ENCODE measurements at places on chromosomes 7 and 10. TPM values are rescaled to one million over a fixed set of nuclear protein-coding genes. Genes with fewer than 3 reads are reported as not detected.

- peak; percentile 98 for DNase-seq
These were observed at the start of gene EPDR1 for GRCh38 chr7:37920305-37920848. Gene EPDR1 (plus strand): TSS chr7:37920640. CDS start chr7:37920940, 300 bp downstream.

HOXA13 gene
- 7.4 TPM for total RNA-seq

DNA sequence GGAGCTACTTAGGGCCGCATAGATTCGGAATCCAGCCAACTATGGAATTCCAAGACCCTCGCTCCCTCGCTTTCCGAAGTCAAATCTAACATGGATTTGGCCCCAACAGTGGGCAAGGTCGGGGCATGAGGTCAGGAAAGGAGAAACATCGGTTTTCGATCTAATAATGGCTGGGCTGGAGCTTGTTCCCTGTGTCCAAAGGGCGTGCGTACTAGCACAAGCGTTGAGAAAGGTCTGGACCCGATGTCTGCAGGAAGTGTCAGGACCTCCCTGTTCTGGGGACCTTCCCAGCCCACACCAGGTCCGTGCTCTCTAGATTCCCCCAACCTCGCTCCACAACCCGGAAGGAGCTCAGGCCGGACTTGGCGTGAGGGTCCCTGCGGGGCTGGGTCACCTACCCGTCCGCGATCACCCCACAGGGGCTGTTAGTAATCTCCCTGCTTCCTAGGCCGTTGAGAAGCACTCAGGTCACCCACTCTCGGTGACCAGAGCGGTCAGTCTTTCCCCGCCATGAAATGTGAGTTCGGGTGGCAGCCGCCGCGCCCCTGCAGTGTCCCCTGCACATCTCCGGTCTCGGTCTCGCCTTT is 4.8 kb downstream of the FEZF1 start:
- DNase-seq: no peak

DMTF1 gene
- 33.3 TPM for total RNA-seq

DNA sequence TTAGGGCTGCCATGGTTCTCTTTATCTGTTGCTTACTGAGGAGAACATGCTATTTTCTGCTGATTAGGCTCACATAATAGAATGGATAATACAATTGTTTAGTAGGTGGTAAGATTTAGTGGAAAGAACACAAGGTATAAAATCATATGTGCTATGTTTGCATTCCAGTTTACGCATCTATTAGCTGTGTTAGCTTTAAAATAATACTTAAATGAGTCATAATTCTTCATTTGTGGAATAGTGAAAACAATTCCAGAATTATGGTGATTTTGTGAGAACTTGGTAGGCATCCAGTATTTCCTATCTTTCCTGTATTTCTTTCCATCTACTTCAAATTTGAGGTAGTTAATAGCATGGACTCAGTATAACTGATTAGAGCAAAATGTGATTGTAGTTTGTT is 1585.5 kb upstream of the LRRTM3 start:
- DNase-seq: no peak

- peak; percentile 76 for DNase-seq
These were observed 126.7 kb upstream of the PRSS58 start for GRCh38 chr7:142384493-142384922.

DNA sequence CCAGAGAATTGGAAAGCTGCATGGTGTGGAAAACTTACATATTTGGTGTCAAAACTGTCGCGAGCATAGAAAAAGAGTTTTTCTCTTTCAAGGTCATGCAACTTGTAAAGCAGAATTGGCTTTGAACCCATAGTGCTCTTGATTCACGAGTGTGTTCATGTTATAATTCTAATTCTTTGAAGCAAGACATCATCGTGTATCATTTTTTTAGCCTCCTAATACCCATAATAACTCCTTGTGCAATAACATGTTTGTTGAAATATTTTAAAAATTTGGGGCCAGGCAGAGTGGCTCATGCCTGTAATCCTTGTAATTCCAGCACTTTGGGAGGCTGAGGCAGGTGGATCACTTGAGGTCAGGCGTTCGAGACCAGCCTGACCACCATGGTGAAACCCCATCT is 4.2 kb downstream of the CCL24 start:
- no peak for DNase-seq

SLC16A9 gene
- total RNA-seq: 13.7 TPM

GRCh38 chr10:4529266-4529665 is 296.7 kb upstream of the AKR1E2 start:
- no peak for DNase-seq

ADAM22 gene
- 15.0 TPM for total RNA-seq

MYL10 gene
- not detected for total RNA-seq

CYP17A1 gene
- total RNA-seq: not detected

DNA sequence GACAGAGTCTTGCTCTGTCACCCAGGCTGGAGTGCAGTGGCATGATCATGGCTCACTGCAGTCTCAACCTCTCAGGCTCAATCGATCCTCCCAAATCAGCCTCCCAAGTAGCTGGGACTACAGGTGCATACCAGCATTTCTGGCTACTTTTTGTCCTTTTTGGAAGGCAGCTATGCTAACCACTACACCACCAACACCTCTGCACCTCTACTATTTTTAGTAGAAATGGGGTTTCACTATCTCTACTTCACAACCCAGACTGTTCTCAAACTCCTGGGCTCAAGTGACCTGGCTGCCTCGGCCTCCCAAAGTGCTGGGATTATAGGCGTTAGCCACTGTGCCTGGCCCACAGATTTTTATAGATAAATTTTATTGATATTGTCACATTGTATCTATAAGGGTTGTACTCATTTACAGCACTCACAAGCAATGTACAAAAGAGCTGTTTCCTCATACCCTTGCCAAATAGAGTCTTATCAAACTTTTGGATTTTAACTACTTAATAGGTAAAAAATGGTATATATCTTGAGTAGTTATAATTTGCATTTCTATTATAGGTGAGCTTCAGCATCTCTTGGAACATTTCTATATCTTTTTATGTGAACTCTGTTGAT is 23.7 kb downstream of the PRR15 start:
- DNase-seq: no peak

- DNase-seq: no peak
These were observed 343.8 kb downstream of the KCNMA1 start for GRCh38 chr10:77293773-77294172.

WAPL gene
- total RNA-seq: 23.8 TPM

CTAGE8 gene
- total RNA-seq: 0.16 TPM

SUN3 gene
- total RNA-seq: 1.1 TPM

DNA sequence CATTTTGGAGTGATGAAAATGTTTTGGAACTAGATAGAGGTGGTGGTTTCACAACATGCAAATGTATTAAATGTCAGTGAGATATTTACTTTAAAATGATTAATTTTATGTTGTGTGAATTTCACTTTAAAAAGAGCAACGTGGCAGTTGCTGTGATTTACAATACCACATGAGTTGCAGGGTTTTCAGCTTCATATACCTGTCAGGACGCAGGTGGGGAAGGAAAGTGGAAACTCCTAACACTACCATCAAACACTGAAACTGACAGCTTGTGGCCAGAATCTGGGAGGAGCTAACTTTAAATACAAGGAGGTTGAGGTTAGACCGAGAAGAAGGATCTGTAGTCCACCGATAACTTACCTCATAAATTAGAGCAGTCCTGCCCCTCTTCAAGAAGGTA is 168.9 kb upstream of the TMEM72 start:
- DNase-seq: no peak

LGI1 gene
- total RNA-seq: 0.08 TPM

DNA sequence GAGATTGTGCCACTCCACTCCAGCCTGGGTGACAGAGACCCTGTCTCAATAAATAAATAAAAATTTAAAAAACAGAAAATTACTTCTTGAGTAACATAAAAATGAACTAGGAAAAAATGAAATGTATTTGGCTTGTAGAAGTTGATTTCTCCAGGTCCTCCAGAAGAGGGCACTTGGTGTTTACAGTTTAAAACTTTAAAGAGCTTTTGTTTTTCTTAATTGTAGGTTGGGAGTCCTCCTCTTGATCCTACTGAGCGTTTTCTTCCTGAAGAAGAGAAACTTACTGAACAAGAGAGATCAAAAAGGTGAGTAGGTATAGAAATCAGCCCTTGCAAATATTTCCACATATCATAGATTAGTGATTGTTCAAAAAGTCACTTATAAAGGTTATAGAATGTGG is 16.2 kb downstream of the KIFBP start:
- peak; percentile 26 for DNase-seq

SPDYE3 gene
- total RNA-seq: not detected

DNA sequence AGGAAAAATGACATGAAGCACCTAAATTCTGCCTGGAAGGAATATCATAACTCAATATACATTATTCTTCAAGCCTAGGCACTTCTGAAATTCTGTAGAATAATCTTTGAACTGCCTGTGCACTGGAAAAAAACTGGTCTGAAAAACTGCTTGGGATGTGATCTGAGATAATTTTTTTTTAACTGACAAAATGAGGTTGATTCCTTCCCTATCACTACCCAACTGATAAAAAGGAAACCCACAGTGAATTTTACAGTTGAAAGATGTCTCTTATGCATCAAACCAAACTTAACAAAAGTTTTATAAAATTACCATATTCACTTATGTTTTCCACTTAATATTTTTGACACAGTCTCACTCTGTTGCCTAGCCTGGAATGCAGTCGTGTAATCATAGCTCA is 67.2 kb upstream of the FAM133B start:
- no peak for DNase-seq

- peak; percentile 50 for DNase-seq
These were observed 225.1 kb downstream of the GATA3 start for GRCh38 chr10:8279598-8279997.

- DNase-seq: peak; percentile 92
These were observed 140.8 kb downstream of the ADAM12 start for GRCh38 chr10:126247446-126247975.

TMEM225B gene
- total RNA-seq: 1.6 TPM

CYP2E1 gene
- 0.50 TPM for total RNA-seq

DNA sequence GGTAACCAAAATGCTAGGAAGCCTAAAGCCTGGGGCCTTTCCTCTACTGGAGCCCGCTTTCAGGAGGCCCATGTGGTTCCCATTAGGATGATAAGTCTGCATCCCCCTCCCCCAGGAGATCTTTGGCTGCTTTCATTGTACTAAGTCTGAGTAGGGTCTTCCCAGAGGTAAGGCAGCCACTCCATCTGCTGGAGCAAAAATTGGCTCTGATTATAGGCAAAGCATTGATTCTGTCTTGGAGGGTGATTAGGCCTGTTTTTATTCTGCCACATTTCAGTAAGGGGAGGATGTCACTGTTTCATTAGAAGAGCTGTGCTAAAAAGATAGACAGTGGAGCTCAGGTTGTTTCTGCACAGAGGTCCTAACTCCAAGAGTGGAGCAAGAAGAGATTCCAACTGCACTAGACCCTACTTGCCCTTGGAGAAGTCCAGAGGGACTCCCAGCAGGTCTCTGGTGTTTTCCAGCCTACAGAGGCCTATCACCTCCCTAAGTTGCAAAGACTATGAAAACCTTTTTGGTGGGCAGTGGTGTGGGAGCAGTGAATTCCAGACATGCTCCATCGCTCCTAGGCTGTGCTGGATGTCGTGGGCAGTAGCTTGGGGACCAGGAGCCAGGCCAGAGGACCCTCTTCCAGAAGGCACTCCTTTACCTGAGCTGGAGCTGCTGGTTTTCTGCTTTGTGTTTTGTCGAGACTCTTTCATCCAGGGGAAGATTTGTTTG is 7.1 kb upstream of the HOXA2 start:
- DNase-seq: no peak

GRCh38 chr7:112052993-112053736 is 153.0 kb downstream of the DOCK4 start:
- DNase-seq: no peak

CALHM1 gene
- not detected for total RNA-seq

- DNase-seq: peak; percentile 89
These were observed 23.7 kb downstream of the EPHB4 start for GRCh38 chr7:100803398-100804161.

- DNase-seq: no peak
These were observed 107.4 kb downstream of the UBE2H start for GRCh38 chr7:129845178-129845971.

GRCh38 chr7:151706277-151707104 is 170.4 kb downstream of the PRKAG2 start:
- no peak for DNase-seq

DNA sequence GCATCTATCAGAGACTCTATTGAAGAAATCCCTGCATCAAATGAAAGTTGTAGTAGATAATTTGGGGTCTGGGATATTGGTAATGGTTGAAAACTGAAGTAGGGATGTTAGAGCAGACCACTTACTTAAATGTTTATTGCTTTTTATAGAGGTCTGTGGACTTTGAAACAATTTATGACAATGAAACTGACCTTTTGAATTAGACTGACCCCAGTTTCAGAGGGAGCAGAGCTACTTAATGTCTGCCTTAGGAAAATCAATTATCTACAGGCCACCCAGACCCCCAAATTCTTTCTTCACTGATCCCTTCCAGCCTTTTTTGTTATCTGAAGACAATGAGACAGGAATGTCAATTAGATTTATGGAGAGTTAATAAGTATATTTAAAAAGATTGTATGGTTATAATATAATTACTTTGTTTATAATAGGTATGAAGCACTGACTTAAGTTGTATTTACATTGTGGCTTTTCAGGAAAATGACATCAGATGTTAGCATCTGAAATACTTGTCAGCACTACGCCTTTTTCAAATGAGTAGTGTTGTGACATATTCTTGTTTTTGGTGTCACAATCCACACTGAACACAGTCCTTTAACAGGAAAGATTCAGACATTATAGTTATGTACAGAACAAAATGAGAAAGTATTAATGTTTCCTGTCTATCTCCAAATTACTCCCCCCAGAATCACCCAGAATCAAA is 13.9 kb downstream of the MGAM2 start:
- DNase-seq: no peak

DNA sequence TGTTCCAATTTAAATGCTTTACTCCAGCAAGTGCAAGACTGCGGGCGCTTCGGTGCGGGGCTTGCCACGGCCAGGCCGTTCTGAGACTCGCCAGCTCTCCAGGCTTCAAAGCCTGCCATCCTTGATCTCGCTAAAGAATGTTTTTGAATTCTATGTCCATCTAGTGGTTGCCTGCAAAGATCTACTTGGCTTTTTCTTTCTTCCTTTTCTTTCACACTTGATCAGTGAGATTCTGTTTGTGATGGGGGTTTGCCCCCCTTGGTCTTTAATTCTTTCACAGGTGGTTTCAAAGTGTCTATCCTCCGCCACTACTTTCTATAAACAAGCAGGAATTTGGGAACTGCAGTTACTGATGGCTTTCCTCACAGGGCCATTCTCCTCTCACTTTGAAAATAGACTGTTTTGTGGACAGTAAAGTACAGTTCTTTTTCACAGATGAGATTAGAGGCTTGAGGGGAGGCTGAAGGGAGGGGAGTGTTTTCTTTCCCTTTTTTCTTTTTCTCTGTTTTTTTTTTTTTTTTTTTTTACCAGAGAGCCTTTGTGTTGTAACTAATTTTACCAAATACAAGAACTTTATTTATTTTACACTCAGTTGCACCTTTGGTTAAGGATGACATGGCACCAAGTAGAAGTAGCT is 15.2 kb upstream of the FBXW4 start:
- DNase-seq: no peak

ZNF487 gene
- total RNA-seq: 0.66 TPM

FBXO24 gene
- total RNA-seq: not detected
